ENCODE measurements at places on chromosomes 5 and 9.

GRCh38 chr5:153552886-153553285 is 62.4 kb downstream of the GRIA1 start:
- no peak for DNase-seq

- no peak for DNase-seq
These were observed 45.6 kb upstream of the JADE2 start for GRCh38 chr5:134479839-134480238.

GRCh38 chr9:116287721-116288120 is 134.1 kb downstream of the PAPPA start:
- DNase-seq = peak; percentile 83

GRCh38 chr9:123087359-123087888 is 54.0 kb downstream of the GPR21 start:
- DNase-seq = no peak

DNA sequence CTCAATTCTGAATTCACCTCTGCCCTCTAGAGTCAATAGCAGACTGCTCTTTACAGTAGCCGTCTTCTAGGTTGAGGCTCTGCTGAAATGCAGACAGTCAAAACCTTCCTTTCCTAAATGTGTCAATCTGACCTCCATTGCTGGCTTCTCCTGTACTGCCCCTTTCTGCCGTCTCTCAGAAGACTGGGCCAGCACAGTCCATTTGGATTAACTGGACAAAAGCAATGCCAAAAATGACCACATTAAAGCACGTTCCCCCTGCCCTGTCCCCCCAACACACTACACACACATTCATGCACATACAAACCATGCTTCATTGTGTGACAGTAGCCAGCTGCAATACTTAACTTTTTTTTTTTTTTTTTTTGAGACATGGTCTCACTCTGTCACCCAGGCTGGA is 130.2 kb upstream of the LIFR start:
- no peak for DNase-seq

DNA sequence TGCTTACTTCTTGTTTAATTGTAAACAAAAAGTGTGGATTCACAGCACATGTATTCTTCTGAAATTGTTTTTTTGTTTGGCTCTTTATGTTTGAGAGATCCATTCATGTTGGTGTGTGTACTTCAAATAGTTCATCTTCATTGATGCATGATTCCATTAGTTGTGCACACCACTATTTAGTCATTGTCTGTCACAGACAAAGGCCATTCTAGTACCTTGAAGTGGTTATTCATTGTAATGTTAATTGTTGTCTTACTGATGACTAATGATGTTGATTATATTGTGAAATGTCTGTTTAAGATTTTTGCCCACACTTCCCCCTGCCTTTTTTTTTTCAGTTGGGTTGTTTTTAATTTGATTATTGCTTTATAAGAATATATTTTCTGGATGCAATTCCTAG is 391.3 kb downstream of the DIRAS2 start:
- DNase-seq = no peak

DNA sequence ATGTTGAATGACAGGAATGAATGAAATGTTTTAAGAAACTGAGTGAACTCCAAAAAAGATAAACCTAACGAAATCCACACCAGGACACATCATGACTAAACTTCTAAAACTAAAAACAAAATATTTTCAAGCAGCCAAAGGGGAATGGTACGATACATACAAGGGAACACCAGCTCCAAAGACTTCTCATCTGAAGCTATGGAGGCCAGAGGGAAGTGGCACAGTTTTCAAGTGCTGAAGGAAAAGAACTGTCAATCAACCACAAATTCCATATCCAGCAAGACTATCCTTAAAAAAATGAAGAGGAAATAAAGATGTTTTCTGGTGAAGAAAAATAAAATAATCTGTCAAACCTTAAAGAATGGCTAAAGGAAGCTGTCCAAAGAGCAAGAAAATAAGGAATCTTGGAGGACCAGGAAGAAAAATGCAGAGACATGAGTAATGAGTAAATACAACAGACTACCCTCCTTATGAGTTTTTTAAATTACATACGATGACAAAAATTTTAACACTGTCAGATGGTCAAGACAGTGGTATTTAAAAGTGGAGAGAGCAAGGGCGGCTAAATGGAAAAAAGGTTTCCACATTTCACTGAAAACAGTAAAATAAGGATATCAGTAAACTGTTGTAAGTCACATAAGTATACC is 12.0 kb downstream of the CAMSAP1 start:
- no peak for DNase-seq

- no peak for DNase-seq
These were observed 115.3 kb downstream of the SEMA6A start for GRCh38 chr5:116459301-116459700.

DNA sequence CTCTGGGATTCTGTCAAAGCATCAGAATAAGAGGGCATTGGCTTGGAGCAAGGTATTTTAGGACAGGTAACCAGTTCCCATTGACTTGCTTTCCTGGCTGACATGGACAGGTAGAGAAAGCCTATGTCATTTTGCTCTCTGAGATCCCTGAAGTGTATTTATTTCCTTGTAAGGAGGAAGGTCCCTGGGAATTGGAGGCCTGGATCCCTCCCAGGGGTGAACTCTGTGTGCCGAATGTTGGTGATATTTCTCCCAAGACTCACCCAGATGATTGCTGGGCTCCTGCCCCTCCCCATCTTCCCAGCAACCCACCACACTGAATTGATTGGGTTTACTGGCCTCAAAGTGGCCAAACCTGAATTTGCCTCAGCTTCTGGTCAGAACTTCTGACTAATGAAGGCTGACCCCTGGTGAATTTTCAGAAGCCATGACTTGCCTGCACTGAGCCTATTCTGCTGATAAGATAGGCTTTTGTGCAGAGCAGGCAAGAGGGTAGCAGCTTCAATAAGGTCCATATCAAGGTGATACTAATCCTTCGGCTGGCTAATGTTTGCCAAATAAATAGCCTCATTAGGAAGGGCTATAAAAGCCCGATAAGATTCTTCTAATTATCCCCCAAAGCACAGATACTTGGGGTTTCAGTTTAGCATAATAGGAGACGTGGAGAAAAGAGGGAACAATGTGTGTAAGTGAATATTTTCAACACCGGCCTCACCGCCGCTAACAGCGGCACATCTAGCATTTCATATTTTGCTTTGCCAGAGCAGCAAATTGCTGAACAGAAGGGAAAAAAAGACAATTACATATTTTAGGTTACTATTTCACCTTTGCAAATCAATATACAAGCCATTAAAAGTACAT is 152.9 kb upstream of the PITX1 start:
- no peak for DNase-seq

DNA sequence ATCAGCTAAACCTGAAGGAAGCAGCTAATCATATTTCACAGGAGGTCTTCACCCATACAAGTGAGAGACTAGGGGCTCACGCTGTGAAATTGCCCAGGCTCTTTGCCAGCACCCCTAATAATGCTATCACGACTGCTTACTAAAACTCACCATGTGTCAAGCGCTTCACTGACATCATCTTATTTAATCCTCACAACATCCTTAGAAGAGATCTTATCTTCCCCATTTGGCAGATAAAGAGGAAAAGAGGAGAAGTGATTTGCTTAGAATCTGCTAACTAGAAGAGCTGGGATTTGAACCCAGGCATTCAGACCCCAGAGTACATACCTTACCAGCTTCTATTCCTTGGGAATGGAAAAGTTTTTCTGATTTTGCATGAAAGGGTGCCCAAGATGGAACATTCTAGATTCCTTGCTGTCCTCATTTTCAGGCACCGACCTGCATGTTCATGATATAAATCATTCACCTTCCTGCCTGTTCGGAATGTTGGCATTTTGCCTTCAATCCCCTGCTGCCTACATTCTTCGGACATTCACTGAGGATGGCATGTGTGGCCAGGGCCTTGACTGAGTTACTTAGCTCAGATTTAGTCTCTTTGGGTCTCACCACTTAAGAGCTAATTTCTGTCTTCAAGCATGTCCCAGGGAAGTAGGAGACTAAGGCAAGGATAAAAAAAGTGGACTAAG is 88.1 kb downstream of the SH3TC2 start:
- DNase-seq = no peak

- peak; percentile 56 for DNase-seq
These were observed 5.0 kb upstream of the GPRIN1 start for GRCh38 chr5:176614805-176615478.

DNA sequence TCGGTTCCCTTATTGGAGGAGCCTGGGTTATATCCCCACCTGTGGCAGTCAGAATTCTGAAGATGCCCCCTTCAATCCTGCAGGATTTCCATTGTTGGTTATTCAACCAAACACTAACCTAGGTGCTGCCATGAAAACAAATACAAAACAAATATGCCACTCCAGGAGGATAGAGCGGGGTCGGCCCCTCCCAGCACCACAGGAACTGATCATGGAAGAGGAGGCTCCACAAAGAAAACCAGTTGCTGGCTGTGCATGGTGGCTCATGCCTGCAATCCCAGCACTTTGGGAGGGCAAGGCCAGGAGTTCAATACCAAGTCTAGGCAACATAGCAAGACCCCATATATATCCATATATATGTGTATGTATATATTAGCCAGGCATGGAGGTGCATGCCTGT is 13.2 kb upstream of the ADGRD2 start:
- no peak for DNase-seq

DNA sequence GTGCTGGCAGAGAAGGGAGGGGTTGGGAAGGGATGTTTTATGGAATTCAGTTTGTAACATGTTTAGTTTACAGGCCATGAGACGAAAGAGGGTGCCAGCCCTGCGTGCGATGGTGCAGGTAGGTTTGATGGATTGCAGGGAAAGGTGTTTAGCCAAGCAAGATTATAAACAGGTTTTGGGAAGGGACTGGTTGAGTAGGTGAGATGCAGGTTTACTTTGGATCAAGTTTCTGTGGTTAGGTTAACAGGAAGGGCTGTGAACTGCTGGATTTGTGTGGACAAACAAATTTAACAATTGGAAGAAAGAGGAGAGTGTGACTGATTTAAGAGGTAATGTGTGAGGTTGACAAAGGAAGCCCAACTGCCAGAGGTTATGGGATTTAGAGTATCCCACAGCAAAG is 32.6 kb upstream of the GPX3 start:
- no peak for DNase-seq

DNA sequence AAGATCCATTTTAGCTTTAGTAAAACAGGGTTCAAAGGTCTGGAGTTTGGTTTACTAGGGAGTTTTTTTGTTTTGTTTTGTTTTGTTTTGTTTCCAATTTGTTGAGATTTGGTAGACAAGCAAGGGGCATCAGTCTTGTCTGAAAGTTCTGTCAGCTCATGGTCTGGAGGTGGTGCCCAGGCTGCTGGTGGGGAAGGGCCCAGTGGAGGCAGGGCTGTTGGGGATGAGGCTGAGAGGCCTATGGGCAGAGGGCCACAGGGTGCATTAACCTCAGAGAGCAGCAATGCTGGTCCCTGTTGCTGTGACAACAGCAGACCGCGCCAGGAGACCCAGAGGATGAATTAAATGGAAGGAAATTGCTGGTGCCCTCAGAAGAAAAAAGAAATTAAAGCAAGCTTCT is 174.5 kb downstream of the FGF1 start:
- no peak for DNase-seq

DNA sequence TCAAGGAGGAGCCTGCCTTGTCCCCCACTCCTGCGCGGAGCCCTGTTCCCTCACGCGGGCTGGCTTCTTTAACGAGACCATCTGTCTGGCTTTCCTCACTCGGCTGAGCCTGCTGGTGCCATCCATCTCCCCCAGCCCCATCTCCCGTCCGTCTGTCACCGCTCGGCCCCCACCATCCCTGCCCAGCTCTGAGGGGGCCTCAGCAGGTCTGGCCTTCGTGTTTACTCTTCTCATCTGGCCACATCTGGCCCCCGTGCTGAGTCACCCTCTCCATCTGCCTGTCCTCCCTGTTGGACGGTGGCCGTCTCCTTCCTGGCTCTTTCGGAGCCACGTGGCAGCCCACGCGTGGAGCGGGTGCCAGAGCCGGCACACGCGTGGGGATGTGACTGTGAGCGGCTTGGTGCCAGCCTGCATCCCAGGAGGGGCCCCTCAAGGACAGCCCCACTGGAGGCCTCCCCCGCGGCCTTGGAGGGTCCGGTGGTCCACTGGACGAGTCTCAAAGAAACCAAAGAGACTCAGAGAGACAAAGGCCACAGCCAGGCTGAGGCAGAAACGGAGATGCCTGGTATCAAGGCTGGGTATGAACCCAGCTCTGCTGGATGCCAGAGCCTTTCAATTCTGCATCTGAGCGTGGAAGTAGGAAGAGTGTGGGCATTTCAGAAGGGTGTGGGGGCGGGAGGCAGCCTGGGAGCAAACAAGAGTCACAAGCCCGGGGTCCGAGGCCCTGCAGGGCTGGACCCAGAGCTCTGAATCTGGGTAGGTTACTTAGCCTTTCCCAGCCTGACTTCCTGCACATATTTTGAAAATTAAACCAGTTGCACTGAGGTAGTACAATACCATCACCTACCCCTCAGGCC is 76.7 kb upstream of the UNC5A start:
- no peak for DNase-seq

DNA sequence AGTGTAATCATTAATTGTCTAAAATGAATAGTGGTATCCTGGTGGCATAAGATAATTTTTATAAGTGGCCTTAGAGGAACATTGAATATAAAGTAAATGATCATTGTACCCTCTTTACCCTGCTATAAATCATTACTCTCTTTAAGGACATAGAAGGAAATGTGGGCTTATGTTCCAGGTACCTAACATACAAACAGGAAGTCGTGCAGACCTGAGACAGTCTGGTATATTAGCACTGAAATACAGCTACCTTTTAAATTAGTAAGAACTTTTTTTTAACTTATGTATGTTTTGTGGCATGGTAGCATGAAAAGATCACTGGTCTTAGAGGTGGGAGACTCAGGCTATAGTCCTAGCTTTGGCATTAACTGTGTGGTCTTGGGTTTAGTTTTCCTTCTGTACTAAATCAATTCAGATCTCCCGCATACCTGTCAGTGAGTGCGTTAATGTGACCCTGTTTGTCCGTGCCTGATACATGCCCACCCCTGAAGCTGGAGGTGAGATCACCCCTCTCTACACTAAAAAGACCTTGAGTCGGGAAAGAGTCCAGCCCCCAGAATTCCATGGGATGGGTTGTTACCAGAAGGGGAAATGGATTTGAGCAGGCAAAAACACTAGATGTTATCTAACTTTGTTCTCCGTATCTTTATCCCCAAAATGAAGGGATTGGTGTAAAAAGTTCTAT is 59.4 kb upstream of the ERBIN start:
- DNase-seq = no peak

GRCh38 chr5:169431386-169431785 is 130.4 kb upstream of the SLIT3 start:
- DNase-seq = no peak

GRCh38 chr9:129331772-129332500 is 153.9 kb upstream of the IER5L start:
- no peak for DNase-seq
